ENCODE measurements at places on chromosomes 3 and 15.

DNA sequence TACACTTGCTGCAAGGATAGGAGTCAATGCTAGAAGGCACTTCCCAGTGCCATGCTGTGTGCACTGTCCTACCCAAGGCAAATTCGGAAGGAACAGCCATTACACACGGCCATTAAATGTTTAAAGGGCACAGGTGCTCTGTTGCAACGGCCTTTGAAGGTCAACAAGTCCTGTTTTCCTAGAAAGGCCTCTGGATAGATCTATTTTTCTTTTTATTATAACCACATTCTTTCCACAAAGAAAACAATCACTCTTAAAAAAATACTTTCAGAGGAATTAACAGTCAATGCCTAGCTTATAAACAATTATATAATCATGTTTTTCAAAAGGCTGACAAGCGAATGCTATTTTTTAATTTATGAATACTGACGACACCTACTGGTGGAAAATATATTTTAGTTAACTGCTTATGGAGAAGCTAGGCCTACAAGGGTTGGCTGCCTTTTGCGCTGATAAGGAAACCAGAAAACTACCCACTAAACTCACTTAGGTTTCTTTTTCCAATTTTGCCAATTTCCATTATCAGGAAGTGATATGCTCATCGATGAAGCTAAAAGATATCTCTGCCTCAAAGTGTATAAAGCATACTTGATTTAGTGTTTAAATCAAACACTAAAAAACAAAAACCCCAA, 2.4 kb downstream of the ARHGEF3 start:
- peak; percentile 51 for DNase-seq

DNA sequence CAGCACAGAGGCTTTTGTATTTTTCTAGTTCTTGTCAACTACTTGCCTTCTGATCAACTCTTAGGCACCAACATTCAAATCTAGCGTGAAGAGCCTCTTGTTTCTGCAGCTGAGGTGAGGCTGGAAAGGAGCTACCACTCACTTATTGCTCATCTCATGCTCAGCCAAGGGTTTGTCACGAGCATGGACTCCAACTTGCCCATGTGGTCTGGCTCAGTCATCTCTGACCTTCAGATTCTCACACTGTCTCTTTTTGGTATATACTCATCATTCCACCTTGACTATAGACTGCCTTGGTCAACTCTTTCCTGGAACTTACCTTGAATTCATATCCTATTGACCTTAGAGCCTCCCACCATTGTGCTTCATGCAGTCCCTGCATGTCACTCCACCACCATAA, 5.2 kb upstream of the GJD2 start:
- no peak for DNase-seq

DNA sequence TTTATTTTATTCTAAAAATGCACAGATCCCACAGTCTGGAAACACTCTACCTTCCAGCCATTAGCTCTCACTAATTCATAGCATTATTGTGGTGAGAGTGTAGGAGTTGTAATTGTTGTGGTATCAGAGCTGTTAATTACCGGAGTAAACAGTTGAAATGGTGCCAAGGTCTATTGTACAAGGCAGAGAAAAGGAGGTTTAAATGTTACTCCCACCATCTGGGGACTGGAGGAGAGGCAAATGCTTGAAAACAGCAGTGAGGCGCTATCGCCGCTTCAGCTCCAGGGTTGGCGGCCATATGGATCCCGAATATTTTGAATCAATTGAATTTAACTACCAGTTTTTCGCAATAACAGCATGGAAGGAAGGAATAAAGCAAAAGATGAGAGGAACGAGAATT, 113.1 kb upstream of the C15orf61 start:
- DNase-seq: no peak

- peak; percentile 52 for DNase-seq
Observed at GRCh38 chr3:195859061-195859845, 47.5 kb upstream of the MUC4 start.

GRCh38 chr3:114176890-114177289, 2.0 kb downstream of the DRD3 start:
- DNase-seq: no peak

DNA sequence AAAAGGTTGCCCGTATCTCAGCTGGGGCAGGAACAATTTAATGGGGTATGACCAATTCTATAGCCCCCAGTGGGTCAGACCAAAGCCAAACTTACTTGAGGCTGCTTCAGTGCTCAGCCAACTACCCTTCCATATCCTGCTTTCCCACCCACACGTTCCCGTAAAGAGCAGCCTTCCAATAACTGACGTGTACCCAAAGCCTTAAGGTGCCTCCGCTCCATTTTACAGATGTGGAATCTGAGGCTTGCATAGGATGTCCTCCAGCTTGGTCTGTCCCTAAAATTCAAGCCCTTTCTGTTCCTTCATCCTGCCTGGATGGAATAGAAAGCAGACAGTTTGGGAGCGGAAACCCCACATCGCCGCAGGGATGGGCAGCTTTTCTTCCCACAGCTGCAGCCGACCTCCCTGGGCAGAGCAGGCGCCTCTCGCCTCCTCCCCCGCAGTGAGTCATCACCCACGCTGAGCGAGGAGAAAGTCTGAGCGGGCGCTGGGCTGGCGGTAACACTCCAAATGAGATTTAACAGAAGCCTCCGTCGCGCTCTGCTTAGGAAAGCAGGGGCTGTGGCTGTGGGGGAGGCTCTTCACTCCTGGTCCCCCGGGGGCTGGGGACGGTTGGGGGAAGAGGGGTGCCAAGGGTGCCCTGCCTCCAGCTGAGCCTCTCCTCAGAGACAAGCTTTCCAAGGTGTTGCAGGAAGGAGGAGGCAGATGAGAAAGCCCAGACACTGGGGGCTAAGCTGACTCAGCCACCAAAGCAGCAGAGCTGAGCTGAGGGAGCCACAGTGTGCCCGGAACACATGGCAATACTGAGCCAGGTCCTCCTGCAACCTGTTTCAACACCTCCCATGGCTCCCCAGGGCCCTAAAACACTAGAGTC, 57.8 kb upstream of the HRH1 start:
- peak; percentile 94 for DNase-seq

DNA sequence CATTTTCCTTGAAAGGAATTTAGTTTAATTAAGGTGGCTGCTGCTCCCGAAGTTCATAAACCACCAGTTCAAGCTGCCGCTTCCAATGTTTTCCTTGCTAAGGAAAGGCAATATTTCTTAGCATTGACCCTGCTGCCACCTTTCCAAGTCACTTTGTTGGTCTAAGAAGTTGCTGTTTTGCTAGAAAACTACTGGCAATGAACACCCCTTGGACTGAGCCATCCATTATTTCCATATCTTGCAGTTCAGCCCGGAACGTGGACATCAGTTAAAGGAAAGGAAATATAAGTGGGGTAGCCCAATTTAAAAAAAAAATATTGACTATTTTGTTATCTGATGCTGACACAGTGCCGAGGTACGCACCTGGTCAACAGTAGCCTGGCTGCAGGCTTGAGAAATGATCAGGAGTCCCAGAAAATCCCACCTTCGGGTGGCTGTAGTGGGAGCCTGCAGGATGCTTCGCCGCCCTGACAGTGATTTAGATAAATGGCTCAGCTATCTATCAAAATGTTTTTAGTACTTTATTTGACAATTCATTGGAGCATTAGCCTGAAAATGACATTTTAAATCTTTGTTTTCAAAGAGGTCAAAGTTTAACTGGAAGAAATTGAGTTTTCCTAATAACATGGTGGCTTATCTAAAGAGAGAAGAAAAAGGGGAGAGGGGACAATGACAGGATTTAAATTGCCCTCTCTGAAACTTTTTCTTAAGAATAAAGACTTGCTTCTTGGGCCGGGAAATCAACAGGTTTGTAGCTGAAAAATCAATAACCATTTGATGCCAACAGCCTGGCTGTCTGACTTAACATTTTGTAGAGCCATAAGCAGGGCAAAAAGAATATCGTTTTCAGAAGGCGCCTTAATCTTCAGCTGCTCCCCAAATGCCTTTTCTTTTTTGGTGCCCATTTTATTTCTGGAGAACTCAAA, 1.6 kb downstream of the RARB start:
- DNase-seq: no peak

DNA sequence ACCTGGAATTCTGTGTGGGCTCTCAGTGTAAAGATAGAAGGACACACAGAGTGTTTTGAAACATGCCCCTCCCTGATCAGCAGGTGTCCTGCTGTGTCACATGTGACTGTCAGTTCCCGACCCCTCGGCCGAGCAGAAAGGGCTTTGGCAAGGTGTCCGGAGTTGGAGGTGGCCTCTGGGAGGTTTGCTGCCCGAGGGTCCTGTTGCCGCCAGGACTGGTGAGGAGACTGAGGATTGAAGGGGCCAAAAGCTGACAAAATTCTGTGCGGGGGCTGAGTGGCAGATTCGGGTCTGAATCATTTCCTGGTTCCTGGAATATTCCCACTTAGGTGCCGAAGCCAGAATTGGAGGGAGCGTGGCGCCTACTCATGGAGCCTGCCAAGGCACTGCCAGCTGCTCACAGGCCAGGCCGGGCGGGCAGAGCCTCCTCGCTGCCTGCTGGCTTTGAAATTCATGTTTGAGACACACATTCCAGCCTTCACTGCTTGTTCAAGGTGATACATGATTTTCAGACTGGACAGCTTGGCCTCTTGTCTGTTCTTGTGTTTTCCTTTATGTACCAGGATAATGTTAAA, 83.8 kb downstream of the APBA2 start:
- no peak for DNase-seq

- DNase-seq: no peak
Observed at GRCh38 chr3:171984883-171985282, 54.5 kb upstream of the FNDC3B start.

GRCh38 chr3:57855281-57855680, 99.2 kb downstream of the SLMAP start:
- DNase-seq: peak; percentile 50

GRCh38 chr15:71800190-71800589, 10.2 kb upstream of the NR2E3 start:
- no peak for DNase-seq

- no peak for DNase-seq
Observed at GRCh38 chr3:145951441-145951840, 209.5 kb downstream of the PLOD2 start.

DNA sequence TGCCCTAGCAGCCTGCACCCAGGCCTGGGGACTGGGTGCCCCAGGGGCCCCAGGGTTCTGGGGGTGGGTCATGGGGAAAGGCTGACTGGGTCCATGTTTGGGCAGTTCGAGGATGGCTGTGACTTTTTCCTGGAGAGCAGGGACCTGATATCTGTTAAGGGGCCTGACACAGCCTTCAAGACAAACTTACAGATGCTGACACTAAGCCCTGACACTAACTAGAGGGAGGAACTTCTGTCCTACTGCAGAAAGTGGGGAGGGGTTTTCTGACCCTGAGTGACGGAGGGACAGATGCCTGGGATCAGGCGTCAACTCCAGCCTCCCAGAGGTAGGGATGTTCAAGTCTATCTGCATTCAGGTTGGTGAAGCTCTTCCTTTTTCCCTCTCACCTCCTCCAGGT, 45.0 kb upstream of the SLC6A11 start:
- no peak for DNase-seq

- DNase-seq: peak; percentile 41
Observed at GRCh38 chr15:74835312-74835823, 7.6 kb downstream of the ULK3 start.

GRCh38 chr3:119894195-119894594, 112.3 kb downstream of the NR1I2 start:
- no peak for DNase-seq

DNA sequence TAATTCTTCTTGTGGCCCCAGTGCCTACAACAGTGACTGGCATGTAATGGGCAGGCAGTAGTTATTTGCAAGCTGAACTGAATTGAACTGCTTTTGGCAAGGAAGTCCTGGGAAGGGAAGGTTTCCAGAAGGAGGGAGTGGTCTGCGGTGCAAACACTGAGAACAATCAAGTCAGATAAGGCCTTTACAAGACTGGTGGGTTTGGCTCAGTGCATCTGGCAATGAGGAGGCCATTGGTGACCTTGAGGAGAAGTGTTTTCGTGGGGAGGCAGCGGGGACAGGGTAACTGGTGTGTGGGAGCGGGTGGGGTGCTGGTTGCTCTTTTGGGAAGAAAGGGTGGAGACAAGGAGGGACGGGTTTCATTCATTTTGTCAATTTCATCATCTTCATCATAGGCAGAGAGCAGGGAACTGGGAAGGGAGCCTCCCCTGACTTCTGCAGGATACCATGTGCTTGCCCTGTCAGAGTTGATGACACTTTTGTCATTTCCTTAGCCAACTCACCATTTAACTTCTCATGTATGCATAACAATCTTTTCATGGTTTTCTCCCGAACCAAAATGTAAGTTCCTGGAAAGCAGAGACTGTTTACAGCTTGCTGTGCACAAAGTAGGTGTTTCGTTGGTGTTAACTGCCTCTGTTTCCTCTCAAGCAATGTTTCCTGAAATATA, 8.4 kb upstream of the EHD4 start:
- DNase-seq: no peak

DNA sequence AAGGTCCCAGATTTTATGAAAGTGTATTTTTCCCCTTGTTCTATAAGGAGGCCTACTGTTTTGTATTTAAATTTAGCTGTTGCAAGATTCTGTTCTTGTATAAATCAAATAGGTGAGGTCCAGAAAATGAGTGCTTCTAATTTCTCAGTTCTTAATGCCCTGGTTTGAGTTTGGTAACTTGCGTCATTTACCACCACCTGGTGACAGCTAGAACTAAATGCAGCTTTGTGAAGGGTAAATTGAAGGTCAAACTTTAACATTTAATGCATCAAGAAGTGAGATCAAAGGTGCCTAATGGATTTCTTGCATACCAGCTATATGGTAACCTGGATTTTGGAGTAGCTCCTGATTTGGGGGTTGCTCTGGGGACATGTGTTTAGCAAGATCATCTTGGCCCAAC, 50.7 kb upstream of the POLR2M start:
- DNase-seq: no peak

DNA sequence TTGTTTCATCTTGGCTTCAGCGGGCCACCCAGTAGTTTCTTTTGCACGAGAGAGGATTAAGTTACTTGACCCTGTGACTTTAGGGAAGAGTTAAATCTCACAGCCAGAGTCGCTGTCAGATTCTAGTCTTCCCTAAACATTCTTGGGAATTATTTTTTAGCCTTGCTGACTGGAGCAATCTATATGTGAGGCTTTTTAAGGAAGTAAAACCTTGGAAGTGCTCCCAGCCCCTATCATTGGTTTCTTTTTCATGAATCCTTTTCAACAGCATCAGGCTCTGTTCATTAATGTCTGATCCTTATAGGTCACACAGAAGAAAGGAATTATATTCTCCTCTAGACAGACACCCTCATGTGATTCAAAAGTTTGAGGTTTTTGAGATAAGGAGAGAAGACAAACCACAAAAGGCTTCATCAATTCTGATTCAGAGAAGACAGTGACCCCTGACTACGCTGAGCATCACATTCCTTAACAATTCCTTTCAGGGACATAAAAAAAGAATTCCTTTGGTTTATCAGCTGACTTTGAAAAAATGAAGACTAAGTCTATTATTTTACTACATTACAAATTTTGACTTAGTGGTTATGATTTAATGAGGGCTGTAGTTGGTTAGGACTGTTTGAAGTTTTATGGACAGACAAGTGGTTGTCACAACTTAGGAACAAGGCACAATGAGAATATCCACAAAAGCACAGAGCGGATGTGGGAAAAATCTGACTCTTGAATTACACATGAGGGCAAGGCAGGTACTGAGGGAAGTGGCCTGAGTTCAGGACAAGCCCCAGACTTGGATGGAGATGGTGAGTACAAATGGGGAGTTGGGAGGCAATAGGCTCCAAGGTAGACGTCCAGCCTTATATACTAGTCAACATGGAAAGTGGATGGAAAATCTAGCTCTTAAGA, 171.1 kb upstream of the STT3B start:
- DNase-seq: peak; percentile 93
